NCI-H1930 (cell line): ENCODE measurements at places on chromosomes 1 and 21.

GRCh38 chr1:51568231-51568935, 48.5 kb upstream of the OSBPL9 start:
- DNase-seq, result no peak

GRCh38 chr1:110053552-110054428, 16.7 kb downstream of the ALX3 start:
- no peak for DNase-seq

DNA sequence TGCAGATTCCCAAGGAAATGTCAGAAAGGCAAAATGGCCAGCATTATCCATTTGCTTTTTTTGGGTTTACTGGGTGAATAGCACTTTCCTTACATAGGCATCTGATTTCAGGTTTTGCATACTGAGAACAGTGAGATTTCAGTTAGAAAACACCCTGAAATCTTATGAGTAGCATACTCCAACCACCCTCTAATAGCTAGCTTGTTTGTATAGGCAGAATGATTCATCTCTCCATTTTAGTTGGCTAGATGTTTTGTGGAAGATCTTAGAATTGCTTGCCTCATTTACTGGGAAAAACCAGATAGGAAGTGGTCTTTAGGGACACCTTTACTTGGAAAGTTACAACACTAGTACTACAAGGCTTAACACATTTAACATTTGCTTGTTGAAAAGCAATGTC, 10.4 kb downstream of the KYAT3 start:
- no peak for DNase-seq

DNA sequence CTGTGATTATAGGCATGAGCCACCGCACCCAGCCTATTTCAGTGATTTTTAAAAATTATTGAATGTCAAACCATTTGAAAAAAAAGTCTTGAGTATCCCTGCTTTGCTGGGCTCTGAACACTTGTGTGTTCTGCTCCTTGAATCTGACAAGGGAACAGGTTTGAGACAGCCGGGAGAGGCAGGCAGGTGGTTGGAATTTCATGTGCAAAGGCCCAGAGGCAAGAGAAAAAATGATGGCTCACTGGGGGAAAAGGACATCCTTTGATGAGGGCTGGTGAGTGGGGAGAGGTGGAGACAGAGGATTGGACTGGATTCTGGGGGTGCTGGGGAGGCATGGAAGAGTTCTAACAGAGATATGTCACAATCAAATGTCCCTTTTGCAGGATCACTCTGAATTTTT, 13.1 kb upstream of the WASF2 start:
- no peak for DNase-seq

- DNase-seq, result no peak
Measured at GRCh38 chr21:36636016-36636415, 62.9 kb upstream of the SIM2 start.

DNA sequence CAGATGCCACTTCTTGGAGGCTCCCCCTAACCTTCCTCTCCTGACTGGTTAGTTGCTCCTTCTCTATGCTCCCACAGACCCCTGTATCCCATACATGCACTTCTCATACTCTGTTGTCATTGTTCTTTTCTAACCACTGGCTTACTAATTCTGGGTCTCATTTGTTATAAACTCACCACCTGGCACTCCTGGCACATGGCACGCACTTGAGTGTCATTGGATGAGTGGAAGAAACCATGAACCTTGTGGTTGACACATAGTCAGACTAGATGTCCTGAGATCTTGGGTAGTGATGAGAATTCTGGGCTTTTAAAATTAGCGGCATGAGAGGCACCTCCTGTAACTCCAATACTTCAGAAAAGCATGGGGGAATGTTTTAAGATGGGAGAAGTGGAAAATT, 49.3 kb downstream of the TRIM62 start:
- no peak for DNase-seq

GRCh38 chr1:234507089-234507488, 28.1 kb upstream of the TARBP1 start:
- DNase-seq, result no peak

GRCh38 chr1:42786097-42786496, 1.3 kb downstream of the TMEM269 start:
- DNase-seq, result no peak

GRCh38 chr1:48023488-48023887, 26.3 kb upstream of the TRABD2B start:
- DNase-seq, result no peak

GRCh38 chr1:161994175-161994668, 29.4 kb downstream of the OLFML2B start:
- no peak for DNase-seq

DNA sequence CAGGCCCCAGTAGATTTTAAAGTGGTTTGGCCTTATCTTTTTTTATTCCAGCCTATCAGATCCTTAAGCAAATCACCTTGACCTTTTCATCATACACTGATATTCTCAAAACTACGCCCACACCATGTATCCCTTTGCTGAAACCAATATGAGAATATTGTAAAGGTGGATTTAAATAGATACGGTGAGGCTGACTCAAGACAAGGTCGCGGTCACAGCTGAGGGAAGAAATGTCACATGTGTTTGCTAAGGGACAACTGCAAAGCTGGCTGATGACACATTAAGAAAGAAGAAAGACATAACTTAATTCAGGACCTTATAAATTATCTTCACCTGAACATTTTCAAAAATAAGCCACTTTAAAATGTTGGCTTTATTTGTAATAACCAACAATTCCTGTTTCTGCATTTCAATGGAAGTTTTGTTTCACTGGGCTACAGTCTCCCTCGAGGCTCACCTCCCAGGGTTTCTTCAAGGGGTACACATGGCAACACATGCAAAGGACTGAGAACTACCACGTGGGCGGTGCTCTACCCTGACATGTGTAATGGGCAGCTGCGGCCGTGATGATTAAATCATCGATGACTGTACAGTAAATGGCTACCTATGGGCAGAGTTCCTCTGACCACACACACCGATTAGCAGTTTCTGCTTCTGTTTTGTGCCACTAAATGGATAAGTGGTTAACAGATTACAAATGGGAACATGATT, 189.5 kb downstream of the SIPA1L2 start:
- no peak for DNase-seq

- DNase-seq, result no peak
Measured at GRCh38 chr1:89602871-89603404, 30.0 kb upstream of the LRRC8C start.

DNA sequence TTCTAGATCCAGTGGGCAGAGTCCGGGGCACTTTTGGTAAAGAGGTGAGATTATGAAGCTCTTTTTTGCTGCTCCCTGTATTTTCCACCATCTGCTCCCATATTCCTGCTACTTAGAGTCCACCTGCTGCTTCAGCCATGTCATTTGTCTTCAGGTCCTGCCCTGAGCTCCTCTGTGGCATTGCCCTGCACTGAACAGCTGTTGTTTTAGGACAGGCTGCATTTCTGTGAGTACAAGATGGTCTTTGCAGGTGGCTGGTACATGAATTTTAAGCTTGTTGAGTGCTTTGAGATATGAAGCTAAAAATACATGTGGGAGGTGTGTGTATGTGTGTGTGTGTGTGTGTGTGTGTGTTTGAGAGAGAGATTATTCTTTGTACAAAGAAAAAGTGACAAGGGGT, 21.9 kb downstream of the MT1HL1 start:
- DNase-seq, result no peak

GRCh38 chr1:87155648-87156047, 173.0 kb upstream of the LMO4 start:
- DNase-seq, result no peak
